ENCODE measurements at places on chromosomes 3 and 15.

- no peak for DNase-seq
Observed at GRCh38 chr15:44045217-44045616, 149.9 kb downstream of the FRMD5 start.

- no peak for DNase-seq
Observed at GRCh38 chr3:115611630-115612029, 11.7 kb upstream of the GAP43 start.

GRCh38 chr15:63599401-63600000 lies 2.3 kb downstream of the FBXL22 start:
- DNase-seq: peak; percentile 39

GRCh38 chr15:91335702-91336101 lies 235.6 kb downstream of the SV2B start:
- no peak for DNase-seq

- DNase-seq: no peak
Observed at GRCh38 chr15:68389936-68390817, 41.8 kb downstream of the ITGA11 start.

DNA sequence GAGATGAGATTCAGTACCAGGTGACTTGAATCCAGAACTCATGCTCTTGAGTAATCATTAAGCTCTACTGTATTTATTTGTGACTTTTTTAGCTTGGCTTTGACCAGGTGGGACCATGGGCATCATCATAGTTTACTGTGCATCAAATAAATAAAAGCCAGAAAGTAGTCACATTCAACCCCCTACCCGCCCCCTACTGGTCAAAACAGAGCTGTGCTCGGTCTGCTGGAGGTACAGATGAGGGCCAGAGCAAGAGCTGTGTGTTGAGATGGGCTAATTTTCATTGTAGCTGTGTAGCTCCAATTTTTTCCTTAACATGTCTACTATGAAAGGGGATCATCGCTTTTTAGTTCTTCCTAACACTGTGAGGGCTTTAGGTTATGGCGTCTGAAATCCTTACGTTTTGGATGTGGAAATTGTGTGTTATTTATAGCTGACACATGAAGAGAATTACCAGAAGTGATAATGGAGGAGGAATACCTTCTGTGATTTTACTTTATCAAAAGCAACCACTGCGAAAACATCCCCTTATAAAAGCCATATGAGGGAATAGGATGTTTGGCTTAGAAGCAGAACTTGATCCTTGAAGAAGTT lies 375.1 kb downstream of the PTPRG start:
- DNase-seq: no peak

DNA sequence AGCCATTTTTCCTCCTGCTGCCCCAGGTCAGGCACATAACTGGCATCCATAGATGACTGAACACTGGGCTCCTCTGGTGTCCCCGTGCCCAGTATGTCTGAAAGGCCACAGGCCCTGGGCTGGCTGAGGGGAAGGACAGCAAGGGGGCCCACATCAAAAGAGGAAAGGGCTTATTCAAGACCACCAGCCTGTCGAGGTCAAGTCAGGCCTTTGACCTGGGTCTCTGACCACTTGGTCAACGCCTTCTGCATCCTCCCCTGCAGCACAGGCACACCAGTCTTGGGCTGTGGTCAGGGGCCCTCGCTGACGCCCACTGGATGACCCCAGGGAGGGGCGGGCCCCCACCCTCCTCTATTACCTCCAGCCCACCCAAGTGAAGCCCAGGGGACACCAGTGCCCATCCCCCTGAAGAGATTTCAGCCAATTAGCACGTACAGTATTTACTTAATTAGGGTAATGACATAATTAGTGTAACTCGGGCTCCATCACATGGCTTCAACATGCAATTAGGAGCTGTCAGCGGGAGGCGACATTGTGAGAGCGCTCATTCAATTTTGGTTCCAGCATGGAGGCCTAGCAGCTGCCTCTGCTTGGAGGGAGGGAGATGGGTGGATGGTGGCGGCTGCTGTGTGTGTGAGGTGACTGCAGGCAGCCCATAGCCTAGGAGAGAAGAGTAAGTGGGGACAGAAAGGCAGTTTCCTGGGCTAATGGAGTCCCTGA lies 13.5 kb upstream of the DNAH1 start:
- no peak for DNase-seq

GRCh38 chr3:177567833-177568232 lies 370.6 kb upstream of the TBL1XR1 start:
- no peak for DNase-seq

GRCh38 chr3:50256978-50257890 lies 11.7 kb upstream of the SEMA3B start:
- no peak for DNase-seq

GRCh38 chr3:23201154-23201838 lies 1.8 kb upstream of the UBE2E2 start:
- DNase-seq: no peak

DNA sequence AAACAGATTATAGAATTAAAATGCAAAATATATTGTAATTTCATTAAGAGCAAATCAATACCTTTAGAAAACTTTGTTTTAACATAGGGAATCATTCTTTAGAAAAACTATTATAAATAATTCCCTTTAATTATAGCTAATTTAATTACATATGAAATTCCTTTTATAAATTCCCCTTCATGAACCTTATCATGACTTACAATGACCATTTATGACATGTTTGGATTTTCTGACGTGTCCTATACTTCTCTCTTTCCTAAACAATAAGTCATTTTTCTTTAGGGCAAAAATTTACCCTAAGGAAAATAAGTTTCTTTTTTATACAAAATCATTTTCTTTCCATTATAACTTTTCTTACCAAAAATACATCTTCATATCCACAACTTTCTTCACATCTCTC lies 37.8 kb downstream of the PRR20G start:
- no peak for DNase-seq

DNA sequence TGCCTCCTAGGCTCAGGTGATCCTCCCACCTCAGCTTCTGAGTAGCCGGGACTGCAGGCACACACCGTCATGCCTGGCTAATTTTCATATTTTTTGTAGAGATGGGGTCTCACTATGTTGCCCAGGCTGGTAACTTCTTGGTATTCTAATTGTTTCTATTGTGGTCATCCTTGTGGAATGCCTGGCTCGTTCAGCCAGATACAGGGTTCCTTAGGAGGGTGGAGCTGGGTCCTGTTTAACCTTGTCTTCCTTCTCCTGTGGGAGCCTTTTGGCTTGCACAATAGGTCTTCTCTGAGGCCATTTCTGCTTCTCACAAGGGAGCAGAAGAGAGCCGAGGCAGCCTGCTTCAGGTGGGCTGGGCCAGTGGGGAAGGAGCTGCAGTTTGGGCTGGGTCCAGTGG lies 15.7 kb downstream of the PLEKHO2 start:
- no peak for DNase-seq

- DNase-seq: no peak
Observed at GRCh38 chr3:24490151-24490550, 4.5 kb downstream of the THRB start.

- DNase-seq: peak; percentile 64
Observed at GRCh38 chr15:69092159-69092558, 68.3 kb upstream of the GLCE start.

GRCh38 chr3:45582430-45582829 lies 12.1 kb upstream of the LIMD1 start:
- no peak for DNase-seq

- DNase-seq: no peak
Observed at GRCh38 chr15:54550954-54551353, 572.7 kb downstream of the UNC13C start.

DNA sequence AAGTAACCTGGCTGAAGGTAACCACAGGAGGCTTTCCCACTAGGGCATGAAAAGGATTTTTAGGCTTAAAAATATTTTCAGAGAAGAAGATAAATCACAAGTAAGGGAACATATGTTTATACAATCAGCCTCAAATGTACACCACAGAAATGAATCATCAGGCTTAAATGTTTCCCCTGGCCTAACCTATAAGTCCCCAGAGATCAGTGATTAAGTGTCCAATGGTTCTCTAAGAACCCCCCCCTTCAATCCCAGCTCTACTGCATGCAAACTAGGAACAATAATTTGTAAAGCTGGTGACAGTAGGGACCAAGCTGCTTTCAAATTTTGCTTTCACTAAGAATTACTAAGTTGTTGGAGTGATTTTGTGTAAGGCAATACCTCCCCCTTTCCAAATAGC lies 431.6 kb upstream of the LMCD1 start:
- DNase-seq: no peak

DNA sequence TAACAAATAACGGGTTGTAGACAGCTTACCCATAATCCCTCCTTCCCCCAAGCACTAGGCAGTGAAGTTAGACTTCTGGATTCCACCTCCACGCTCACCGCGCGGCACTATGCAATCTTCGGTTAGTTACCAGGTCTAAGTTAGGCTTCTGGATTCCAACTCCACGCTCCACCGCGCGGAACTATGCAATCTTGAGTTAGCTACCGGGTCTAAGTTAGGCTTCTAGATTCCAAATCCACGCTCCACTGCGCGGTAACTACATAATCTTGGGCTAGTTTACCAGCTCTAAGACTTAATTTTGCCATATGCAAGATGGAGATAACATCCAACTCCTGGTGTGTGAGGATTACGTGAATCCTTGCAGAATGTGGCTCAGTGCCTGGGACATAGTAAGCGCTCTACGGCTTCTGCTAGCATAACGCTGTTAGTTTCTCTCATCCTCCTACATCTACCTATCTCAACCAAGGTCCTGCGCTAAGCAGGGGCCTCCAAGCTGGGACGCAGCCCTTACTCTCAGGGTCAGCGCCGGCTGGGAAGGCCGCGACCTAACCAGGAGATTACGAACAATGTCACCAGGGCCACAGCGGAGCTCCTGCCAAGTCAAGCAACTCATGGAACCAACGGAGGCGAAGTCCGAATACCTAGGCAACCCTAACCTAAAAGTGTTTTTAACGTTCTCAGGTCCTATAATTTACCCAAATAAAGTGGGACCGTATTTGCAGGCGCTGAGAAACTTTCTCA lies 497 bp upstream of the RPLP1 start:
- no peak for DNase-seq

DNA sequence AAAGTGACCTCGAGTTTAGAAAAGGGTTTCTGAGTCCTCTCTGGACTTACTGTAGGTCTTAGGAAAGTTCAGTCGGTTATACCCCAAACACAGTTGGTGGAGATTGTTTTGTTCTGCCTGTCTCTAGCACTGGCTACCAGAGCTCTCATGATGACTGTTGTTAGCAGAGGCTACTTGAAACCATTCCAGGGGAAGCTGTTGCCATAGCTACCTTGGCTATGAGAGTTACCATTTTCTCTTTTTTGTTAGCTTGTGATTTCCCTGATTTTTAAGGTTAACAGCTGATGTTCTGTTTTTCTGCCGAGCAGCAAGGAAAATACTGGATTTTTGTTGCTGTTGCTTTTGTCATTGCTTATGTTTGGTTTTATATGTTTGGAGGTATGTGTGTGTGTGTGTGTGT lies 26.7 kb downstream of the ABHD2 start:
- no peak for DNase-seq

GRCh38 chr3:136954251-136954650 lies 3.5 kb upstream of the IL20RB start:
- DNase-seq: no peak

- no peak for DNase-seq
Observed at GRCh38 chr3:23246651-23247050, 43.5 kb downstream of the UBE2E2 start.

GRCh38 chr15:85525755-85526154 lies 145.4 kb downstream of the AKAP13 start:
- DNase-seq: no peak

DNA sequence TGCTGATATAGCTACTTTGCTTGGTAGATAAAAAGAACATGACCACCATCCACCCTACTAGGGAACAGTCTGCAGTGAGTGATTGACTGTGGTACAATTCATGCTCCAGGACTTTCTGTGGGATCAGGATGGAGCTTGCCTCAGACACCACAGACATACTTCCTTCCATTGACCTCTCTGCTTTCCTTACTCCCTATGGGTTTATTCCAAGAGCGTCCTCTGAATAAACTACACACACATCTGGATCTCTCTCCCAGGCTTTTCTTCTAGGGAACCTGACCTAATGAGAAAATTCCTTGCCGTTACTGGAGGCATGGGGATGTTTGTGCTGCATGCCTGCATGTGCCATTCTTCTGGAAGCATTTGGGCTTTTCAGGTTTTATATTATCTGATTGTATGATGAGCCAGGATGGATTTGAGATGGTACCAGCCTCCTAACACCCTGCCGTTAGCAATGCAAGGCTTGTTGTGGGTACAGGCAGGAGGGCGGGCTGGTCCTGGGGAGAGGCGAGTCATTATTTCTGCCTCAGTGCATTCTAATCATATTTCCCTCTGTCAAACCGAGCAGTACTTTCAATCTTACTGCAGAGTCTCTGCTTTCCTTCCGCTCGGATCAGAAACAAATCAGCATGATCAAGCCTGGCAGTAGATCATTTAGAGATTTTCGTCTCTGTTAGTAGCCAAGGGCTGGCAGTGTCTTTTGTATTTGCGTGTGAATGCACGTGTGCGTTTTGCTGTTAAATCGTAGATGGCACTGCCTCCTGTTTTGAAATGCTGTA lies 279.2 kb downstream of the PDCD6IP start:
- no peak for DNase-seq

GRCh38 chr3:48896936-48897335 lies 1.7 kb downstream of the SLC25A20 start:
- no peak for DNase-seq

GRCh38 chr3:9037144-9037711 lies 74.0 kb upstream of the RAD18 start:
- DNase-seq: no peak

DNA sequence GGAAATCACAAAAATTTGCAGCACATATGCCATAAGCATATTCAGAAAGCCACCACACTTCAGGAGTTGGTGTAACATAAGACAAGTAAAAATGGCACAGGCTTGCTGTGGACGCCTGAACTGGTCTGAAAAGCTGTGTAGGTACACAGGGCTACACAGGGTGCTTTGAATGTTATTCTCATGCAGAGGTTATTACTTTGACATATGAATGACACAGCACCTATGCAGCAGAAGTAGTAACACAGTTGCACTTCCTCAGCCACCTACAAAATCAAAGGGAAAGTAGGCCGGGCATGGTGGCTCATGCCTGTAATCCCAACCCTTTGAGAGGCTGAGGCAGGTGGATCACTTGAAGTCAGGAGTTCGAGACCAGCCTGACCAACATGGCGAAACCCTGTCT lies 54.5 kb downstream of the OSBPL10 start:
- DNase-seq: no peak

DNA sequence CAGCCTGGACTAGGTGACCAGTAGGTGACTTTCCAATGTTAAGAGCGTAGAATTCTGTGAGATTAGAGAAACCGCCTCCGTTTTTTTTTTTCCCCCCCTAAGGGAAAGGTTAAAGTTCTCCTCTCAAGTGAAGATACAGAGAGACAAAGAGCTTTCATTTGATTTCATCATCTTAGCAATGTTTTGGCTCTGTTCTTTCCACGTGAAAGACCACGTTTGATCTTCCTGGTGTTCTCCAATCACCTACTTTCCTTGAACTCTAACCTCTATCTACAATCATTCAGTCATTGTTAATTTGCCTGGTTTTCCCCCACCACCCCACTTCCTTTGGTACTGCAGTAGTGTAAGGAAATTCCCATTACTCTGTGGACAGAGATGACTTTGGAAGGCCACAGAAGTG lies 36.9 kb upstream of the CLRN1 start:
- DNase-seq: no peak

- DNase-seq: no peak
Observed at GRCh38 chr3:15809313-15809712, 11.5 kb upstream of the ANKRD28 start.

Measured in epithelial cell of prostate (primary cell).